ENCODE measurements at places on chromosomes 7 and 10.

DNA sequence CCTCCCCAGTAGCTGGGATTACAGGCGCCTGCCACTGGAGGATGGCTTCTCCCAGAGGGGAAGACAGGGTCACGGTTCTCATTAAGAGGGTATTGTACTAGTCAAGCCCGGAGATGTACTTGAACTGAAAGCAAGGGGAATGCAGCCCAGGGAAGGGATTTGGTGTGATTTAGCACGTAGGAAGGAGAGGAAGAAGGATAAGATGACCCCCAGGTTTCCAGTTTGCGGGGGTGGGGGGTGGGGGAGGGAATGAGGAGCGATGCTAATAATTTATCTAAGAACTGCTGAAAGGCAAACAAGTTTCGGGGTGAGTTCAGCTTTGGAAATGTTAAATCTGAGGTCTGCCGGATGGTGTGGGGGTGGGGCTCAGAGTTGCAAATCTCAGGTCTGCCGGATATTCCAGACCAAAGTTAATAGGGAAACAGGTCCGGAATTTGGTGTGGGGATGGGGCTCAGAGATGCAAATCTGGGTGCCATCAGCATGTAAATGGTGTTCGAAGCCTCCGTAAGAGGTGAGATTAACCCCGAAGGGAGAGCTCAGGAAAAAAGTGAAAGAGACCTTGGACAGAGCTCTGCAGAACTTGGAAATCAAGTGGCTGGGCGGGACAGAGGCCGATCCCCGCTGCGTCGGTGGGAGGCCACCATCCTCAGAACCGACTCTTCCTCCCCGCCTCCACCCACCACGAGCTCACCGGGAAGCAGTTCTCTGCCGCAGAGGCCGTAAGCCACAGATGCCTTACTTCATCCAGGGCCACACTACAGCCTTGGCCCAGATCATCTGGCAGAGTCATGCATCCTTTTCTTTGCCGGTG is 1.6 kb upstream of the SEPHS1 start:
- DNase-seq: no peak

GRCh38 chr10:113216102-113216501 is 266.1 kb downstream of the TCF7L2 start:
- DNase-seq: no peak

- no peak for DNase-seq
Observed at GRCh38 chr10:5433182-5433581, 20.8 kb downstream of the NET1 start.

- DNase-seq: no peak
Observed at GRCh38 chr10:49384268-49384953, 11.5 kb downstream of the DRGX start.

- DNase-seq: no peak
Observed at GRCh38 chr10:8554574-8554973, 500.1 kb downstream of the GATA3 start.

- DNase-seq: no peak
Observed at GRCh38 chr10:32005050-32005449, 51.2 kb downstream of the KIF5B start.

GRCh38 chr7:138889582-138890498 is 91.3 kb downstream of the KIAA1549 start:
- DNase-seq: no peak

GRCh38 chr7:66464059-66464458 is 164.6 kb upstream of the KCTD7 start:
- DNase-seq: no peak

GRCh38 chr10:113982769-113983168 is 60.9 kb upstream of the ADRB1 start:
- DNase-seq: no peak

DNA sequence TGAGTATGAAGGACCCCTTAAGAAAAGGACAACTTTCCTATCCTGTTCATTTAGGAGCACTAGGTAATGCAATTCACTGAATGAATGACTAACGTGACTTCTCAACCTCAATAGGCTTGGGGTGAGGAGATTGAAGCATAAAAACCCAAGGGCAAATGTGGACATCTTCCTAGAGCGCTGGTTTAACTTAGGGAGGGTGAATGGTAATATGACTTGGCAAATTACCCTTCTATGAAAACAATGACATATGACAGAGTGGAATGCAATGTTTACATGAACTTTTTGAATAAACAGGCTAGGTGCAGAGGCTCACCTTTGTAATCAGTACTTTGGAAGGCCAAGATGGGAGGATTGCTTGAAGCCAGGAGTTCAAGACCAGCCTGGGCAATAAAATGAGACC is 83.9 kb upstream of the ANK3 start:
- DNase-seq: peak; percentile 44

Measured in epithelial cell of proximal tubule (primary cell).